Aorta (tissue), 5 donors: ENCODE measurements at places on chromosomes 4 and X.
A peak's percentile ranks its signal among the peaks of the same experiment; 100 is the strongest.

DNA sequence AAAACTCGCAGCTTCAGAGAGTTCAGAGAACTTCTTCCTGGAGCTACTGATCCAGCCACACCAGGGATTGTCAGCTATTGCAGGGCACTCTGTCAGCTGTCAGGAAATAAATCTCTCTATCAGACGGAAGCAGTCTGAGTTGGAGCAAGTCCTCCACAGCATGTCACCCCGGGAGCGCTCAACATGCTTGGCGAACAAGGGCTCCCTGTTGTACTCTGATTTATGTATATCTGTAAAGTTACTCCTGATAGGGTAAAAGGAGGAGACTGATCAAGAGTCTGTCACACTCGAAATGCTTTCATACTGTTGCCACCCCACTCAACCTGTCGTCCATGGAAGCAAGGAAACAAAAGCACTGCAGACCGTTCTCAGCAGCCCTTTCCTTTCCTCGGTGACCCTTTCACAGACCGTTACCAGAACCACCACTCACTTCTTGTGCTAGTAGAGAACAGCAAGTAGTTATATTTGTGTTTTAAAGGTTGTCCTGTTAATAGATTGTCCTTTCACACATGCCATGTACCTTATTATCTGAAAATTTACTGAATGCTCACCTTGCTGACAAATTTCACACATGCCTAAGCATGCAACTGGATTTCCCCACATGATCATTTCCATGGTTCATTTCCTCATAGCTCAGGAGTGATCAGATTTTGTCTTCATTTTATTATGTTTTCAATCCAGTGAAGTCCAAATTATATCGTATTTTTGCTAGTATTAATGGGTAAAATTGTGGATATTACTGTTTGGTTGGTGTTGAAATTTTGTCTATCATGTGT, 2108.9 kb upstream of the TENM3 start:
- no peak for DNase-seq

DNA sequence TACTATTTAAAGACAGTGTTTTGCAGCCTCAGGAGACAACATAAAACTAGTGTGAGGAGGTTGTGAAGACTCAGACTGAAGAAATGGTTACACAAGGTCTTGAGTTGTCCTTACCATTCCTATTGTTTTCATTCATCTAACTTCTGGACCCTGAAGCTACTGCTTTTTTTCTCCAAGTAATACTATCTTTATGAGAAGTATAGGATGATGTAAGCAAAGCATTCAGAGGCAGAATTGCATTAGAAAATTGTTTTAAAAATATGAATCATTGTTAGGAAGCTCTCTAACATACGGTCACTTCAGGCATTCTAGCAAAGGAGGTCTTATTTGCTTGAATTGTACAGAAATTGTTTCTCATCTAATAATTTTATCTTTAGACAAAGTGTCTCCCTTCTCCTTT, 357.8 kb downstream of the TLL1 start:
- DNase-seq, result no peak

DNA sequence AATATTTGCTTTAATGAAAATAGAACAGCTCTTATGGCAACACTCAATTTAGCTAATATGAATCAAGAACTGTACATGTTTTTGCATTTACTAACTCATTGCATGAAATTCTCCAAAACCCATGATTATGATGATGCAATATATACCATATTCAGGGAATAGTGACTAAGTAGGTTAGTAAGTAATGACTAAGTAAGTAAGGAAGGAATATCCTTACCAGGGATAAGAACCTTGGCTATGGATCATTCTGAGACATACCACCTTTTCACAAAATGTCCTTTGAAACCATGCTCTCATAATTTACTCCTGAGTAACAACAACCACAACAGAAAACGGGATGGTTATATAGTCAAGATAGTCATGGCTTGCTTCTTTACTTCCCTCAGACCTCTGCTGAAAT, 1513.0 kb downstream of the STIM2 start:
- DNase-seq, result no peak

DNA sequence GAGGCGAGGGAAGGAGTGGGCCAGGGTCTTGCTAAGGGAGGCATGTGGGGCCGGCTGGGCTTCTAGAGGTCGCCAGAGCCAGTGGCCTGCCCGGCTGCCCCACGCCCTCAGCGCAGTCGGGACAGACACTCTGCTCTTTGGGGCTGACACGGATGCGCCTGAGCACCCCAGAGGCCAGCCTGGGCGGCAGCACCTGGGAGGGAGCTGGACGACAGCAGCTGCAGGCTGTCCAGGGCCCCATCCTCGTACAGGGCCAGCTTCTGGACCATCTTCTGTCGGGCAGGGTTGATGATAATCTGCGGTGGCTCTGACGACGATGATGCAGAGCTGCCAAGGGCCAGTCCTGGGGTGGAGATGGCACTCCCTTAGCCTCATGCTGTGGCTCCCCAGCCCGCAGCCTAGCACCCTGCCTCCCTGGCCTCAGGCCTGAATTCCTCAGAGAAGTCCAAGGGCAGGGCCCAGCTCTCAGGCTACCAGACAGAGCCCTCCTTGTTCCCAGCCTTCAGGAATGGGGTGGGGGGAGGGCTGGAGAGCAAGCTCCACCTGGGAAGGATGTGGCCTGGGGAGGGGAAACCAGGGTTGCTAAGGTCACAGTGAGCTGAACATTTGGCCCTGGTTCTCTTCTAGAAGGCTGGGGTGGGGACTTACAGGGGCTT, 7.2 kb downstream of the IRAK1 start:
- DNase-seq, result peak; percentile 41

GRCh38 chr4:53558065-53558801, 33.1 kb downstream of the LNX1 start:
- DNase-seq, result peak; percentile 71

DNA sequence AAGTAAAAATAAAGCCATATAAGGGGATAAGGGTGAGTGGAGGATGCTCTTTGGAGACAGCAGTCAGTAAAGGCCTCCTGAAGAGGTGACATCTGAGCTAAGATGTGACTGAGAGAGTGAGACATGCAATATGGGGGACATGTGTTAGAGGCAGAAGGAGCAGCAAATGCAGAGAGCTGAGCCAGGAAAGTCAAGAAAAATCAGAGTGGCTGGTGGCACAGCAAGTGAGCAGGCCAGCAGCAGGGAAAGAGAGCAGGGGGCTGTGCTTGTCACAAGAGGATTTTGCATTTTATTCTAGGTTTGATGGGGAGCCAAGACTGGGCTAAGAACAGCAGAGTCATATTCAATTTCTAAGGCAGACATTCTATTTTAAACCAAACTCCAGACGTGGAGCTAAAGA, 394.5 kb downstream of the KCNIP4 start:
- no peak for DNase-seq

DNA sequence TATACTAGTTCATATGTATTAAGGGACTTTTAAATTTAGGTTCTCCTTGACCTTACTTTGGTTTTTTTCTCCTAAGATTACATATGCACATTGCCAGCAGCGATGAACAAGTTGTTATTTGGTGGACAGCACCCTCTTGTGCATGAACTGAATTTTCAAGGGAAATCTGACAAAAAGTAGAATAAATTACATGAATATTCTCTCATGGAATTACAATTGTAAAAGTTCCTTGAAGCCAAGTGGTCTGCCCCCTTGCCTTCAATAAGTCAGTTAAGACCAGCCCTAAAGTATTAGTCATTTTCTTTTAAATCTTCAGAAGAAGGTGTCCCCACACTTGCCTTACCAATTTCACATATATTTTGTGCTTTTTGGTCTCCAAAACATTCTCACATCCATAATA, 30.7 kb upstream of the SMARCA5 start:
- DNase-seq, result no peak

DNA sequence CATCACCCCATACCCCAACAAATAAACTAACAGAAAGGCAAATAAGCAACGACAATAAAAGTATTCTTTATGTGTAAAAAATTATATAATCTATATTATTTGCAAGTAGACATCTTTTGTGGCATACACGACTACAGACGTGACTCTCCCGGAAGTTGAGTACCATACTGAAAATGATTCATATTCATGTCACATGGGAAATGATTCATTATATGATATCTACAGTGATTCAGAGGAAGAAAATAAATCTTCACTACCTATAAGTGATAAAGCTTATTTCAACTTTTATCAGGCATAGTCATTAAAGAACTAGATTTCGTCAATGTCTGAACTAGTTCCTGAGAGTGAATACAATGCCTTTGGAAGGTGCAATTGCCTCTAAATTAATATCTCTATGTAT, 4.6 kb upstream of the ANTXR2 start:
- no peak for DNase-seq

GRCh38 chr4:92514627-92515026, 210.9 kb downstream of the GRID2 start:
- DNase-seq, result no peak

GRCh38 chrX:12229986-12230385, 91.7 kb downstream of the FRMPD4 start:
- DNase-seq, result no peak

GRCh38 chrX:148381603-148382002, 118.8 kb upstream of the AFF2 start:
- no peak for DNase-seq

GRCh38 chr4:62293551-62293950, 1093.4 kb downstream of the ADGRL3 start:
- DNase-seq, result no peak

GRCh38 chrX:121310820-121311219, 263.4 kb downstream of the GLUD2 start:
- no peak for DNase-seq

GRCh38 chrX:15576019-15576418, 24.7 kb downstream of the ACE2 start:
- DNase-seq, result no peak
